Dorsolateral prefrontal cortex (tissue), 122 donors: ENCODE measurements at places on chromosomes 11 and 22.
A peak's percentile ranks its signal among the peaks of the same experiment; 100 is the strongest.

DNA sequence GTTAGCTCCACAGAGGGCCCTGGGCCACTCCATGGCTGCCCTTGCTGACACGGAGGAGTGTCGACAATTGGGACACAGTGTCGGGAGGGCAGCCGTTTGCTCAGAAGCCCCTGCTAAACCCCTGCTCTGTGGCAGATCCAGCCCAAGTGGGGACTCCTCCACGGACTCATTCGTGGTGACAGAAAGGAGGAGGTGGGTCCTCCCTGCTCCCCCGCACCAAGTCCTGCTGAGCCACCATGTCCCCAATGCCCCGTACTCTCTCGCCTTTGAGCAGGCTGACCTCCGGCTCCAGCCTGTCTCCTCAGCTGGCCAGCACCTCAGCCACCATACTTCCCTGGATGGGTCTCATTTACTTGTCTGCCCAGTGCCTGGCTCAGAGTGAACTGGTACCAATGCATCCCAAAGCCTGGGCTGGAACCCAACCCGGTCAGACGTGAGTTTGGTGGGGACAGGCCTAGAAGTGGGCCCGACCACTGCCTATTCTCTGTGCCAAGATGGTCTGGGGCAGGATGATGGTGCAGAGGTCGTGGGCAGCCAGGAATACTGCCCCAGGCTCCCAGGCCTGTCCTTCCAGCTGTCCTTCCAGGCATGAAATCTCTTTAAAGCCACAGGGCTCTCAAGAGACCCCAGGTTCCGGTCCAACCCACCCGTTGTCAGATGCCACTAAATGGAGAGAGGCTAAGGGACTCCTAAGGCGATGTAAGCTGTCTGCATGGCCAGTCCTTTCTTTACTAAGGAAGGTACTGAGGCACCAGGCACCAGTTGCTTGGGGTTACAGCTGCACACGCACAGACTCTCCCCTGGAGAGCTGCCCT lies 4.3 kb downstream of the CBX6 start:
- no peak for DNase-seq

GRCh38 chr22:46030231-46030880 lies 53.4 kb upstream of the WNT7B start:
- peak; percentile 24 for DNase-seq

DNA sequence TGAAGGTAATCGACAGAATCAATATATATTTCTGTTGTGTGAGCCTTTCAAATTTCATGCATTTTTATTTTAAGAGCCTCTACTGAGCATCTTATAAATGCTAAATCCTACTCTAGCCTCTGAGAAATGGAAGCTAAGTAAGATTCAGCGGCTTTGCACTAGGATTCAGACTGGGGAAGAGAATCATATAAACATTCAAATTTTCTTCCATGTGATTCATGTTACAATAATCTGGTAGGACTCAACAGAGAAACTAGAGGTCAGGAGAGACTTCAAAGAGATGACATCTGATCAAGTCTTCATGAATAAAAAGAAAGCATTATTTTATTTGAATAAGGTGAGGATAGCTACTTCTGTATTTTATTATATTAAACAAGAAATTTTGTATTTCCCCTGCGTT lies 538.9 kb downstream of the DLG2 start:
- no peak for DNase-seq

DNA sequence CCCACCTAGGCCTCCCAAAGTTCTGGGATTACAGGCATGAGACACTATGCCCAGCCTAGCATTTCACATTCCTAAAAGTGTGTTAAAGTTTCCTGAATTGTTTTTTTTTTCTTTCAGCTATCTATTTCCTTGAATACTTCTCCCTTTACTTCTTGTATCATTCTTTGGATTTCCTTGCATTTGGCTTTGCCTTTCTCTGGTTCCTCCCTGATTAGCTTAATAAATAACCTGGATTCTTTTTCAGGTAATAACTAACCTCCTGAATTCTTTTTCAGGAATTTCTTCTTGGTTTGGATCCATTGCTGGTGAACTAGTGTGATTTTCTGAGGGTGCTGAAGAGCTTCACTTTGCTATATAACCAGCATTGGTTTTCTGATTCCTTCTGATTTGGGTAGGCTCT lies 47.9 kb downstream of the MRGPRX2 start:
- DNase-seq, result no peak

GRCh38 chr22:48719978-48720661 lies 1107.6 kb downstream of the BRD1 start:
- DNase-seq, result peak; percentile 21

GRCh38 chr11:19892876-19893275 lies 180.2 kb downstream of the NAV2 start:
- no peak for DNase-seq

GRCh38 chr22:44459551-44459950 lies 38.5 kb downstream of the RTL6 start:
- no peak for DNase-seq

- DNase-seq, result no peak
These were observed 227.5 kb upstream of the NARS2 start for GRCh38 chr11:78802058-78802761.

GRCh38 chr11:94750319-94751217 lies 17.6 kb upstream of the AMOTL1 start:
- DNase-seq, result no peak

GRCh38 chr11:80365980-80366379 lies 925.1 kb upstream of the TENM4 start:
- DNase-seq, result no peak

- DNase-seq, result no peak
These were observed 42.1 kb upstream of the KLHL35 start for GRCh38 chr11:75474878-75475766.

GRCh38 chr22:42910221-42910942 lies 53.3 kb upstream of the ARFGAP3 start:
- no peak for DNase-seq

DNA sequence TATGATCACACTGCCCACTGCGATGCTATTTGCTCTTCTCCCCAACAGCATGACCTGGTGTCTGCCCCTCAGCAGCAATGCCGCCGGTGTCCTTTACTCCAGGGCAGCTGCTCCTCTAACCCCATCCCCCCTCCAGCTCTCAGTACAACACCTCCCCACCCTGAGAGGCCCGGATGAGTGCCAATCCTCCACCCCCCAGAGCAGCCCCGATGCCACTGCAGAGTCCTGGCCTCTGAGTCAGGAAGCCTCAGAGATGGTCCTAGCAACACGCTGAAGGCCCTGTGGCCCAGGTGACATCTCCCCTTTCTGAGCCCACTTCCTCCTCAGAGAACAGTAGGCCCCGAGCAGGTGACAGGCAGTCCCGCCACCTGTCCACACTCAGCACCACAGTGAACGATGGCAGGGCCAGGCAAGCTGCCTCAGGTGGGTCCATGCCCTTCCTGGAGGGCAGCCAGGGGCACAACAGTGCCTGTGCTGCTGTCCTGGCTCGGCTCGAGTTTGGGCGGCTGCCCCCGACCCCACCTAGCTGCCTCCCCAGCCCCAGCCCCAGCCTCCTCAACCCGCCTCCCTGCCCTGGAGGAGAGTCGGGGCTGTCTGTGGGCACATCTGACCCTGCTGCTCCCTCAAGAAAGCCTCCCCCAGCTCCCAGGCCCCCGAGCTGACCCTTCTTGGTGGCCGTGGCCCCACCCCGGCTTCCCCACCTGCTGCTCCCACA lies 3.9 kb upstream of the NDUFS8 start:
- DNase-seq, result no peak

DNA sequence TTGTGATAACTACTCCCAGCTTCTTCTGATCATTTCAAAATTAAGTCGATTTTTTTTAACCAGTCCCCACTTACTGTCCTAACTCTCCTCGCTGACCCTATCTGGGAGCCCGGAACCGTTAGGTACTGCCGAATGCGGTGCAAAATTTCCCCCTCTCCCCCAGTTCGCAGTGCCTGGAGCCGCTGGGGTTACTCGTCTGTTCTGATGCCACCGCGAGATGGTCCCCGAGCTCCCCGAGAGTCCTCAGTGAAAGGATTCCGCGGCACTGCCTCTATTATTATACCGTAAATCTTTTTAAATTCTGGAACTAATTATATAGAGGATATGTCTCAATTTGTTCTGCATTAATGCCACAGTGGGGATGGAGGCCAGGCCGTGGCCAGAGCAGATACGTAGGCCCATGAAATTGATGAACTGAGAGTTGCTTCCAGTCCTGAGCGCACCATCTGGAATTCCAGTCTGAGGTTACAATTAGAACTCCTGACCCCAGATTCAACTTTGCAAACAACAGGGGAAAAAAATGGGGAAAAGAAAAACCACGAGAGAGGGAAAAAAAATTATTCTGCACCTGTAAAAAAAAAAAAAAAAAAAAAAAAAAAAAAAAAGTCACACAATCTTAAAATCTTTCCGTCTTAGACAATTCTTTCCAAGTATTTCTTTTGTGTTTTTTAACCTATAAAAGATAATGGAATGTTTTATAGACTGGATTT lies 4.3 kb upstream of the WT1 start:
- DNase-seq, result no peak

- no peak for DNase-seq
These were observed 17.7 kb downstream of the RAB30 start for GRCh38 chr11:83054001-83054400.

GRCh38 chr11:79942090-79942489 lies 501.3 kb upstream of the TENM4 start:
- no peak for DNase-seq

DNA sequence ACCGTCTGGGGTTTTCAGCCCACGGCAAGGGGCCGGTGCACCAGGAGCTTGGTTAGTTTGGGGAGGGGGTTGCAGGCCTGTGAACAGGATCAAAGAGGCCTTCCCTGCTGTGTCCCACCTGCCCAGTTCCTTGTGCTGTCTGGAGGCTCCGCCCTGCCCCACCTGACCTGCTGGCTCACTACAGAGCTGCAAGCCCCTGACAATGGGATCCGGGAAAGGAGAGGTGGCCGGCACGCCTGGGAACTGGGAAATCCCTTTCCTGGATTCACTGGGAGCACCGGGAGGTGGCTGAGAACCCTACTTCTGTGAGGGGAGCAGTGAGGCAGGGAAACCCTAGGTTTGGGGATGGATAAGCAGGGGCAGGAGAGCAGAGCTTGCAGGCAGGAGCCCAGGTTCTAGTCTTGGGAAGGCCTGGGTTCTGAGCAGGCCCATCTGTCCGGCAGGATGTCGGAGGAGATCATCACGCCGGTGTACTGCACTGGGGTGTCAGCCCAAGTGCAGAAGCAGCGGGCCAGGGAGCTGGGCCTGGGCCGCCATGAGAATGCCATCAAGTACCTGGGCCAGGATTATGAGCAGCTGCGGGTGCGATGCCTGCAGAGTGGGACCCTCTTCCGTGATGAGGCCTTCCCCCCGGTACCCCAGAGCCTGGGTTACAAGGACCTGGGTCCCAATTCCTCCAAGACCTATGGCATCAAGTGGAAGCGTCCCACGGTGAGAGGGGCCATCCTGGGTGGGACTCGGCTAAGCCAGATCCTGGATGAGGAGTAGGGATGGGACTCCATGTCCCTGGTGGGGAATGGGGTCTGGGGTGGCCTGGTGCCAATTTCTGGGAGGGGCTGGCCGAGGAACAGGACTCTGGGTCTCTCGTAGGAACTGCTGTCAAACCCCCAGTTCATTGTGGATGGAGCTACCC lies 786 bp downstream of the CAPN1 start:
- DNase-seq, result no peak

DNA sequence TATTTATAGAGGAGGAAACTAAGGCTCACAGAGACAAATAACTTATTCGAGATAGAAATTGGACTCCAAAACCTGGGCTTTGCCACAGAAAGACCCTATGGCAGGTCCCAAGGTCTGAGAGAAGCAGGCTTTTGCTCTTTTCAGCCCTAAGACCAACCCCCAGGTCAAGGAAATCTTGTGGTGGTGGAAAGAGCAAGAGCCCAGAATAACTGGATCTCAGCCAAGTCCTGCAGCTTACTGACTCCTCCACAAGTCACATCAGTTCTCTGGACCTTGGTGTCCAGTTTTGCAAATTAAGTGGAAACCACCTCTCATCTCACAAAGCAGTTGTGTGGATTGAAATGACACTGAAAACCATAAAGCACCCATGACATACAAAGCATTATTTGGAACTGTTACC lies 122.2 kb downstream of the C11orf58 start:
- DNase-seq, result no peak

- no peak for DNase-seq
These were observed 70.8 kb downstream of the BLID start for GRCh38 chr11:122045181-122045586.

- no peak for DNase-seq
These were observed at the start of gene CASP5 for GRCh38 chr11:105023003-105023402. TSS of gene CASP5 (minus strand) at chr11:105023168. CDS start at chr11:105023136, 32 bp downstream.

DNA sequence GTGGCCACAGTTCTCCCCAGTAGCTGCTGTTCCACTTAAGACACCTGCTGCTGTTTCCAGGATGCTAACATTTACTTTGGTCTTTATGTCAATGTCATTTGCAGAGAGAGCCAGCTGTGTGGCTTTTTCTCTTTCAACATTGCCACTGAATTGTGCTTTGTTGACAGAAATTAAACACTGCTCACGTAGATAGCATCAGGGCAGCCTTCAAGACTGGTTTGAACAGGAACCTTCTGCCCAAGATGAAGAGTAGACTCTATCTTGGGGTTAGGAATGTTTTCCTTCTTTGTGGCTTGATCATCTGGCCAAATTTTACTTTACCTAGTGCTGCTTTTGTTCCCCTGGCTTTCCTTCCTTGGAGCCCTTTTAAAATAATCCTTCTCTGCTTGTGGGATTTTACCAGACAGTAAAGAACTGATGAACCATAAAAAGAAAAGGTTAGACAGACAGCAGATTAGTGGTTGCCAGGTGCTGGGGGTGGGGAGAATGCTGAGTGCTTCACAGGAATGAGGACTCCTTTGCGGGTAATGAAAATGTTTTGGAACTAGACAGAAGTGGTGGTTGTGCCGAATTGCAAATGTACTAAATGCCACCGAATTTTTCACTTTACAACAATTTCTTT lies 22.7 kb upstream of the XBP1 start:
- no peak for DNase-seq

GRCh38 chr11:3225826-3226750 lies 6.1 kb downstream of the MRGPRE start:
- DNase-seq, result no peak

DNA sequence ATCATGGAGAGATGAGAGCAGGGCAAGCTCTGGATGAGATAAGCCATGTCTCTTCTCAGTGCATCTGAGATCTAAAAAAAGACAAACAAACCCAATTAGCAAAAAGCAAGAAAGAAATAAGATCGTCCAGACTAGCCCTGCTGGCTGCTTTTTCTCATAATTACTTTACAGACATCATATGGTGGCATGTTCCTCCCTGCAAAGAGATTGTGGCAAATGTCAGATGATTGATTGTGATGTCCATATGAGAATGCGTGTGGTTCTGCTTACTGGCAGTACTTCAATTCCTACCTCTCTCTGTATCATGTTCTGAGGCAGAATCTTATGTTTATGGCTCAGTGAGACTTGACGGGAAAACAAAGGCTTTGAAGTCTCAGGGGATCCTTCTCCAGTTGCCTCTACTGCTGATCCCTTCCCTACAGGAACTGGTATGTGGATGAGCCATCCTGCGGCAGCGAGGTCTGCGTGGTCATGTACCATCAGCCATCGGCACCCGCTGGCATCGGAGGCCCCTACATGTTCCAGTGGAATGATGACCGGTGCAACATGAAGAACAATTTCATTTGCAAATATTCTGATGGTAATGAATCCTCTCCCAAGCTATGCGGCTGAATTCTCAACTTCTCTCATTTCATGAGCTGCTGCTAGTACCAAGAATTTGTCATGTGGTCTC lies 8.8 kb downstream of the LAYN start:
- no peak for DNase-seq
